Retina (tissue), 1 donor: ENCODE measurements at places on chromosomes 11 and 22.

GRCh38 chr11:94728541-94728940 lies 39.6 kb upstream of the AMOTL1 start:
- no peak for DNase-seq

DNA sequence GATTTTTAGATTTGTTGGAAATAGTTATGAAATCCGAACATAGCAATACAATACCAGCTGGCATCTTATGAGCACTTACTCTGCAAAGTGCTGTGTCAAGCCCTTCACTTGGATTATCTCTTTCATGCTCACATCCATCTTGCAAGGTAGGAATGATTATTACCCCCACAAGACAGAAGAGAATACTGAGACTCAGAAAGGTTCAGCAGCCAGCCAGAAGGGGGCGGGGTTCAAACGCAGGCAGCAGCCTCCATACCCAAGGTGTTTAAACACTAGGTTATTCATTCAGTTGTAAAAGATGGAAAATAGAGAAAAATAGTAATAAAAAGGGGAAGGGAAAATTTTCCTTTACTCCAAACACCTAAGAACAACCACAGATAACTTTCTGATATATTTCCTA lies 158.5 kb downstream of the CCDC34 start:
- DNase-seq: no peak

DNA sequence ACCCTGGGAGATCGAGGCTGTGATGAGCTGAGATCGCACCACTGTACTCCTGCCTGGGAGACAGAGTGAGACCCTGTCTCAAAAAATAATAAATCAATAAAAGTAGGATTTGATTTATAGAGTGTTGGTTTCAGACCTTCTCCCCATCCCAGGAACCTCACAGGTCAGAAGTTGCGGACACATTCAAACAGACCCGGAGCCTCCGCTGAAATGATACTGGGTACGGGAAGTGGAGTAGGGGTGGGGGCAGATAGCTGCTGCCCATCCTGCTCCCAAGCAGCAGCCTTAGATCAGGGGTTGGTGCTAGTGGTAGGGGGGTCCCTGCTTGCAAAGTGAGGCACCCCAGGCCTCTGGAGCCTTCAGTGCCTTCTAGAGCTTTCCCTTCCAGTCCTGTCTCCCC lies 7.8 kb downstream of the PRDM11 start:
- no peak for DNase-seq

- no peak for DNase-seq
Observed at GRCh38 chr11:9571071-9571762, 2.3 kb upstream of the WEE1 start.

GRCh38 chr11:11036185-11036847 lies 178.5 kb upstream of the ZBED5 start:
- DNase-seq: no peak

- no peak for DNase-seq
Observed at GRCh38 chr11:19689281-19690000, 23.2 kb upstream of the NAV2 start.

DNA sequence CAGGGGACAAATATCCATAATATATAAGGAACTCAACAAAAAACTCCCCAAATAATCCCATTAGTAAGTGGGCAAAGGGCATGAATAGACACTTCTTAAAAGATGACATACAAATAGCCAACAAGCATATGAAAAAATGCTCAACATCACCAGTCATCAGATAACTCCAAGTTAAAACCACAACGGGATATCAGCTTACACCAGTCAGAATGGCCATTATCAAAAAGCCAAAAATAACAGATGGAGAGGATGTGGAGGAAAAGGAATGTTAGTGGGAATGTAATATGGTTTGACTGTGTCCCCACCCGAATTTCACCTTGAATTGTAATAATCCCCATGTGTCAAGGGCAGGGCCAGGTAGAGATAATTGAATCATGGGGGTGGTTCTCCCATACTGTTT lies 350.1 kb downstream of the GUCY1A2 start:
- no peak for DNase-seq

DNA sequence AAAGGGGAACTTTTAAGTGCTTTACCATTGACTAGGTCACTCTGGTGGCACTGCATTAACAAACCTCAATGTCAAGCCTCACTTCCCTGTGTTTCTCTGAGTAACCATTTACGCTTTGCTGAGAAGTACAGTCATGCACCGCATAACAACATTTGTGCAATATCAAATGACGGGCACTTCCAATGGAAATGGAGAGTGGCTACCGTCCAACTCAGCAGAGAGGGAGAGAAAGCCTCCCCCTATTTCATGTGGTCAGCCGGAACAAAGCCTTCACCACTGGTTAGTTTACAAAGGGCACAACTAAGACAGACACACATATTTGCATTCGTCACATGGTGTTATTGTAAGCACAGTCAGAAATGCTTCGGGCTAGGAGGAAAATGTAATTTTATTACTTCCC lies 117.3 kb downstream of the RASSF10 start:
- no peak for DNase-seq
